ENCODE measurements at places on chromosomes 2 and 18. TPM values are rescaled to one million over a fixed set of nuclear protein-coding genes. Genes with fewer than 3 reads are reported as not detected.

ALPG gene
- not detected for polyA plus RNA-seq

SERPINB11 gene
- polyA plus RNA-seq, result 0.07 TPM

APOB gene
- polyA plus RNA-seq, result 0.03 TPM

C2orf81 gene
- polyA plus RNA-seq, result 7.1 TPM

EFHD1 gene
- 6.1 TPM for polyA plus RNA-seq

CCDC148 gene
- polyA plus RNA-seq, result 0.30 TPM

CD8B2 gene
- polyA plus RNA-seq, result not detected

NT5DC4 gene
- polyA plus RNA-seq, result 0.56 TPM

LANCL1 gene
- polyA plus RNA-seq, result 9.3 TPM

RAB6C gene
- 0.59 TPM for polyA plus RNA-seq

EFEMP1 gene
- 44.8 TPM for polyA plus RNA-seq
